Activated CD4-positive, alpha-beta T cell treated with anti-CD3 and anti-CD28 coated beads, Interleukin-2, amount 50 U/mL, for 24 hours (primary cell): ENCODE measurements at places on chromosomes 11 and 22.

DNA sequence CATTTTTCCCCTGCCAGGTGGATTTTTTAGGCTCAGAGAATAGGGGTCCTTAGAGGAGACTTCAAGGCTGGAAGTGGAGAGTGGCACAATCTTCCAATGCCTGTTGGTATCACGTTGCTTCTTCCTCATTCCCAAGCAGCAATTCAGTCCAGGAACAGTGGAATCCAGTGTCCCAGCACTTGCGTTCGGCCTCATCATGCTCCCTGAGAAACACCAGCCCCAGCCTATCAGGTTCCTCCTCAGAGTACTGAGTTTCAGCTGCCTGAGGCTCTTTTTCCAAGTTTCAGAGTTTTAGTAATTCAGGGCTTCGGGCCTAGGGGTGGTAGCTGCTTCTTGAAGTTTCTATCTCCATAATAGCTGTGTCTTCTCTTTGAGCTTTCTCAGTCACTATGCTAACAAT lies 31.9 kb upstream of the NRGN start:
- no peak for DNase-seq

DNA sequence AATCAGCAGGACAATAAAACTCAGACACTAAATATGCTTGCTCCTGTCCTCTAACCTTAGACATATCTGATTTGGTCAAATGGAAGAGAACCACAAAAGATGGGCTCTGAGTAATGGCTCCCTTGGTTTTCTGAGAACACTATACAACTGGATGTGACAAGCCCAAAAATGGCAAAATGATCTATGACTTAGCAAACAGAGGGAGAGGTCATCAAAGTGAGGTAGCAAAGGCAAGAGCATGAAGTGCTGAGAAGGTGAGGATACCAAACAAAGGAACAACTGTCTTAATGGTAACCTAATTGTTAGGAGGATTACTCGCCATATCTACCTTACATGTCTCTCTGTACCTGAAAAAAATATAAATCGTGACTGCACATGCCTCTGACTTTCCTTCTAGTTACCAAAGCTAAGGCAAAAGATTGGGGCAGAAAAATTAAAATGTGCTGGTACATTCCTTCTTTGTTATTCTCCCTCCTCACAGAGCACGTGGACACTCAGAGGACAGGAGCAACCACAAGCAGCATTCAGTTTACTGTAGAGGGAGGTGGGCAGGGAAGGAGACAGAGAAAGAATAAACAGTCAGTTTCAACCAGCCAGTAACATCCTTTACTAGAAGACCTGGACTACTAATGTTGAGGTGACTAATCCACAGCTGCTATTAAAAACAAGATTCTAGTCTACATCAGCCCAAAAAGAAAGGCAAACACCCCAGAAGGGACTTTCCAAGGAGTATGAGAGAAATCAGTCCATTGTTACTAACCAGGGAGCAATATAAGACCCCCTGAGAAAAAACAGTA lies 88.8 kb downstream of the AMBRA1 start:
- no peak for DNase-seq

DNA sequence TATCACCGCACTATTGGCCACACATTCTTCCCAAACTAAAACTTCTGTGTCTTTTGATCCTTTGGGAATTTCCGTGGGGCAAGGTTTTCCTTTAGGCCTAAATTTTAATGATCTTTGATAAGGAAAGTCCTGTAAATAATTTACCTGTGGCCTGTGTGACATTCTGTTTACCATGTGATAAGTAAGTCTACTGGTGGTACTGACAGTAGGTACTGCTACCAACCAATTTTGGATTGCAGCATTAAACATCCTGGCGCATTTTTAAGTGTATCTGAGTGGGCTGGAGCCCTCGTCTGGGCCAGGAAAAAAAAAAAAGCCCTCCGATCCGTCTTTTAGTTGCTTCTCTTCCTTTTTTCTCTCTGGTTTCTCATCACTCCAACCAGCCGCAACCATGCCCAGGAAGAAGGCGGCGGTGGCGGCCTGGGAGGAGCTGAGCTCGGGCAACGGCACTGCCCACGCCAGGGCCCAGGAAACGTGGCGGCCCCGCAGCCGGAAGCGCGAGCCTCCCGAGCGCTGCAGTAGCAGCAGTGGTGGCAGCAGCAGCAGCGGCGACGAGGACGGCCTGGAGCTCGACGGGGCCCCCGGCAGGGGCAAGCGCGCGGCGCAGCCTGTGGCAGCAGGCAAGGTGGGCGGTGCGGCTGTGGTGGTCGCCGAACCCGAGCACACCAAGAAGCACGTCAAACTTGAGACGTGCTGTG lies 33.6 kb downstream of the ASRGL1 start:
- no peak for DNase-seq

GRCh38 chr11:72265951-72266350 lies 22.0 kb upstream of the PHOX2A start:
- no peak for DNase-seq

DNA sequence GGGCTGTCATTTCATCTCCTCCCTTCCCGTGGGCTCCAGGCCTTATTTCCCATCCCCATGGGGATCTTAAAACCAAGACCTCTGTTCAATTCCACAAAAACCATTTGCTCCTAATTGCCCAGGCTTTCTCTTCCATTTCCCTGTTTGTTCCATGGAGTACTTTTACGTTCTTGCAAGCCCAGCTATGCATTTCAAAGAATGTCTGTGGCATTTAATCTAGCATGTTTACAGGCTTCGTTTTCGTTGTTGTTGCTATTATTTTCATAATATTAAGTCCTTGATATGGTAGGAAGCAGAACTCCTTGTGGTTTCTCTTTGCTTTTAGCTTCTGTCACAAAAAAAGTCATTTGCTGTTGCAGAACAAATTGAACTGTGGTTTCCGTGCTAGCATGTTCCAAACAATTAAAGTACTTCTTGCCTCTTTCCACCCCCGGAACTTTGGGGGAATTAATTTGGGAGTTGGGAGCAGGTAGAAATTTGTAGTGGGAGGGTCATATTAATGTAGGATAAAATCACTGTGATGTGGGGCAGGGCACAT lies 68.1 kb upstream of the SLC22A12 start:
- no peak for DNase-seq

GRCh38 chr11:3184732-3185347 lies 19.7 kb upstream of the OSBPL5 start:
- DNase-seq, result no peak

GRCh38 chr11:81190546-81190945 lies 1543.1 kb downstream of the FAM181B start:
- DNase-seq, result no peak

GRCh38 chr11:2754008-2754407 lies 54.2 kb upstream of the KCNQ1OT1 start:
- DNase-seq, result no peak

GRCh38 chr22:43955883-43956782 lies 891 bp downstream of the SAMM50 start:
- no peak for DNase-seq
